ENCODE measurements at places on chromosomes 1 and 21. TPM values are rescaled to one million over a fixed set of nuclear protein-coding genes. Genes with fewer than 3 reads are reported as not detected.
A peak's percentile ranks its signal among the peaks of the same experiment; 100 is the strongest.

- DNase-seq, result no peak
- peaks cover 12% of the 10 kb centered on the region for H3K4me1 ChIP-seq
- H3K27ac ChIP-seq, result no peak overlapping the region
- no peaks in the 10 kb centered on the region for H3K27me3 ChIP-seq
- H3K36me3 ChIP-seq, result no peaks in the 10 kb centered on the region
These were observed 273.0 kb upstream of the DAB1 start for GRCh38 chr1:57696904-57697303.

- no peak for DNase-seq
- no peak overlapping the region for H3K4me3 ChIP-seq
- peaks cover 1% of the 10 kb centered on the region for H3K36me3 ChIP-seq
- H3K27me3 ChIP-seq, result no peaks in the 10 kb centered on the region
These were observed 88.7 kb downstream of the HLCS start for GRCh38 chr21:36877741-36878140.

DNA sequence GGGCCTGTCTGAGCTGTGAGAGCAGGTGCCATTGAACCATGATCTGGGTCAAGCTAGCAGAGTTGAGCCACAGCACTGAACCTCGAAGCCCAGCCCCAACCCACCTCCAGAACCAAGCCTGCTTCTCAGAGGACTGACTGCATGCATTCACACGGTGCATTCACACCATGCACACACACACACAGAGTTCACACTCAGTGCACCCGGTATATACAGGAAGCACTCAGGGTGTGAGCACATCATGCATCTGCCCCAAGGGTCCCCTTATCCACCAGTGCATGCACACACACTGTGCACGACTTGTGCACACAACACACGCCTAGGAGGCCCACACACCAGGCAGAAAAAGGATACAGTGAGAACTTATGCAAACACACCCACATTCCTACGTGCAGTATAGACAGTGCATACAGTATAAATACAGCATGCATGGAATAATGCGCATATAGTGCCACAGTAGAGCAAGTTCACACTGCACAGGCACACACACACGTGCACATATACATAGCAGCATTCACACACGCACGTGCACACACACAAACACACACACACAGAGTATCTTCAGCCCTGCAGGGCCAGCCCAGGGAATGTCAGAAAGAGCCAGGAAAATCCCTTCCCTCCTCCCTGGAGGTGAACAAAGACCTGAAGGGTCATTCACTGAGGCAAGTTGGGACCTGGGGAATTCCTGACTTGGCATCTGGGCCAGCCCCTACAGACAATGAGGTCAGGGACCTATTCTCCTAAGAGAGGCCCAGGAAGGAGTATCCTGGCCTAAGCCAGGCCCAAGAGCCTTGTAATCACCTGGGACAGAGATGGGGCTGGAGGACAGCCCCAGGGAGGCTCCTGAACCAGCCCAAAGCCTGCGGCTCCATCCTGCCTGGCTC, 42.1 kb downstream of the CAMK2N1 start:
- H3K4me1 ChIP-seq, result peaks cover 7% of the 10 kb centered on the region
- H3K36me3 ChIP-seq, result no peaks in the 10 kb centered on the region
- H3K27ac ChIP-seq, result no peak overlapping the region
- H3K27me3 ChIP-seq, result peaks cover 2% of the 10 kb centered on the region
- DNase-seq, result no peak
- no peak overlapping the region for H3K4me3 ChIP-seq

Gene B3GALT2
- not detected for total RNA-seq

DNA sequence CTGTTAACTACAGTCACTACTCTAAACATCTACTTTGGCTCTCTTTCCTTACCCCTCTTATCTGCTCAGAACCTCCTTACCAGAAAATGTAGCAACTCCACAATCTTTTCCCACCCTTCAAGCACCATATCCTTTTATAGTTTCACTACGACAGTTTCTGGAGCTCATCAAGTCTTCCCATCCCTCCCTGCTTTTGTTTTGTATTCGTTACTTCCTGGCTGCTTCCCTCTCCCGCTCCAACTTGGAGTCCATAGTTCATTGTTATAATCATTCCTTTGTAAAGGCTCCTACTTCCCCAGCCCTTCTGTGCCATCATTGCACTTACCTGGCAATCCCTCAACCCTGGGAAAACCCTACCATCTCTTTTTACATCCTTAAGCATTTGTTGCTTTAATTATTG, 18.0 kb downstream of the MPZL1 start:
- H3K27me3 ChIP-seq, result peaks cover 33% of the 10 kb centered on the region
- peaks cover 5% of the 10 kb centered on the region for H3K36me3 ChIP-seq
- no peak for DNase-seq
- no peak overlapping the region for H3K27ac ChIP-seq

DNA sequence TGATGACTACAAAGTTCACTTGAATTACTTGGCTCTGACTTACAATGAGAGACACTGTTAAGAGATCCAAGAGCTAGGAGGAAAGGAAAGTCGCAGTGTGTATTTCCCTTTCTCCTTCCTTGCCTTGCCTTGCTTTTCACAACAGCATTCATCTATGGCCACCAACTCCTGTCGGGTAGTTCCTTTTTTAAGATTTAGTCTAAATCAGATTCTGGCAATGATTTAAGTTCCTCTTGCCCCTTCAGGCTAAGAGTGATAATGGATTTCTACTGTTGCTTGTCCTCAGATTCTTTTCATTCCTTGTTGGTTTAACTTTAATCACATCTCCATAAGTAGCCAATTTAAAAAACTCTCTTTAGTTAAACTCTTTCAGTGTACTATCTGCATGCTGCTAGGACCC, 91.9 kb downstream of the GTF2B start:
- H3K27ac ChIP-seq, result no peak overlapping the region
- peaks cover 75% of the 10 kb centered on the region for H3K36me3 ChIP-seq
- DNase-seq, result no peak
- H3K27me3 ChIP-seq, result no peaks in the 10 kb centered on the region
- H3K4me1 ChIP-seq, result no peaks in the 10 kb centered on the region

DNA sequence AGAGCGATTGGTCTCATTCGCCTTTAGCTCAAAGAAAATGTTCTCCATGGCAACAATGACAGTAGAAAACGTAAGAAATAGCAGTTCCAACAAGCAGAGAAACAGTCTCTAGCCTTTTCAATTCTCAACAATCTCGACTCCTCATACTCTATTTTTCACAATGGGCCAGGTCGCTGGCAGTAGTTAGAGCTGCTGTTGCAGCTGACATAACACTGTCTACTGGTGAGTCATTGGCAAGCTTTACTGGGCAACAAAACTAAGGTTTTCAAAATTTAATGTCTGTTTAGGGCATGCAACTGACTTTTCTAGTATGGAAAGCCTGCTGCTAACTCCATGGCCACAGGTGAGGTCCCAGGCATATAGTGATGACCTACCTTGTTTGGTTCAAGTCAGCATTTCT, 221.1 kb upstream of the KAZN start:
- H3K27ac ChIP-seq, result no peak overlapping the region
- H3K36me3 ChIP-seq, result no peaks in the 10 kb centered on the region
- peaks cover 17% of the 10 kb centered on the region for H3K27me3 ChIP-seq
- DNase-seq, result no peak
- no peak overlapping the region for H3K4me3 ChIP-seq
- H3K4me1 ChIP-seq, result no peaks in the 10 kb centered on the region

Gene SFN
- total RNA-seq, result 2.6 TPM

DNA sequence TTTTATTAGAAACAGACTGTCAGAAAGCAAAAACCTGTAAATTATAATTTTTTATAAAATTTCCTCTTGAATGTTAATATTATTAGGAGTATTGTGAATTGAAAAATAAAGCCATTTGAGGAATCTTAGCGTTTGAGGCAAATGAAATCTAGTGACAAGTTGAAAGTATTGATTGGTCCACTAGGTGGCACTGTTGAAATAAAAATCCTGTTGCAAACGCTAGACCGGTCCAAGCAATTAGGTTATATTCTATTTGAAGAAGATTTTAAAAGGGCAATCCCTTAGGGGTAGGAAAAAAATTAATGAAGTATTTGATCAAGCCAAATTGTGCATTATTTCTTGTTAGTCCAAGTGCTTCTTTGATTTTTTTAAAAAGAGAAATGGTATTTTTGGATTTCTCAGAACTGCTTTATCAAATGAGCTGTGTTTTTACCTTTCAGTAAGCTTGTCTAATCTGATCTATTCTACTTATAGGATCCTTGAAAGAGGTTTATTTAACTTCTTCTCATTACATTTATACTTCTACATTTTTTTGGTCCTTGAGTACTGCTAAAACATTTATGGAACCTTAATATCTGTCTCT, 57.7 kb downstream of the ATG4C start:
- H3K27ac ChIP-seq, result no peak overlapping the region
- H3K36me3 ChIP-seq, result peaks cover 5% of the 10 kb centered on the region
- H3K27me3 ChIP-seq, result no peaks in the 10 kb centered on the region
- DNase-seq, result no peak
- H3K4me3 ChIP-seq, result no peak overlapping the region

DNA sequence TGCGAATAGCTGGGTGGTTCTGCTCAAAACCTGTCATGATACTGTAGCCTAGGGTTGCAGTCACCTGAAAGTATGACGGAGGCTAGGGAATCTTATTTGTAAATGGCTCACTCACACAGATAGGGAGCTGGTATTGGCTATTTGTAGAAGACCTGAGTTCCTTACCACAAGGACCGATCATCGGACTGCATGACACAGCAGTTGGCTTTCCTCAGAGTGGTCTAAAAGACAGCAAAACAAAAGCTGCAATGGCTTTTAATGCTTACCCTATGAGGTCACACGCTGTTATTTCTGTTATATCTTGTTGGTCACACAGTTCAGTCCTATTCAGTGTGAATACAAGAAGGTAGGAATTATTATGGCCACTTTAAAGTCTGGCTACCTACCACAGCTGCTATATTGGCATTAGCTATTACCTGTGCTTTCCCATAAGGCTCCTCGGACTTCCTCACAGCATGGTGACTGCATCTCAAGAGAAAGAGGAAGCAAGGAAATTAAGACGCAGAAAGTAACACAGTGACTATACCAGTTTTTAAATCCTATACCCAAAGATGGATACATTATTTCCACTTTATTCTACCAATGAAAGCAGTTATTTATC, 68.4 kb upstream of the LRRC7 start:
- H3K27ac ChIP-seq, result no peak overlapping the region
- H3K4me3 ChIP-seq, result peak overlapping the region; percentile 34
- DNase-seq, result no peak
- H3K4me1 ChIP-seq, result peaks cover 15% of the 10 kb centered on the region

Gene CRNN
- not detected for total RNA-seq

DNA sequence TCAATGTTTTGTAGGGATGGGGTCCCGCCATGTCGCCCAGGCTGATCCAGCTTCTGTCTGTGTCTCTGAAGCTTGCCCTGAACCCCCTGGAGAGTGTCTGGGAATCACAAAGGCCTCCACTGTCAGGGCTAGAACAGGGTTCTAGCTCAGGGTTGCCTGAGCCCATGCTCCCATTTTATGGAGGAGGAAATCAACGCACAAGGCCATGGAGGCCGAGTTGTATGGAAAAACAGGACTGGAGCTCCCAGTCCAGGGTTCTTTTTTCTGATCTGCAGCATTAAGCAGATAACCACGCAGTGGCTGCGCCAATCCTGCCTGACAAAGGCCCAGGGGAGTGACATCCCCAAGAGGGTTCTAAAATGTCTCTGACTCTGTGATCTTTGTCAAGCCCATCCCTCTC, 67.6 kb upstream of the NBPF3 start:
- no peaks in the 10 kb centered on the region for H3K27me3 ChIP-seq
- no peak overlapping the region for H3K27ac ChIP-seq
- no peaks in the 10 kb centered on the region for H3K36me3 ChIP-seq
- no peak overlapping the region for H3K4me3 ChIP-seq

- H3K4me1 ChIP-seq, result no peaks in the 10 kb centered on the region
- no peak for DNase-seq
- no peak overlapping the region for H3K4me3 ChIP-seq
These were observed 8.3 kb downstream of the RAB3B start for GRCh38 chr1:51982161-51982560.

GRCh38 chr1:107286125-107286524, 145.3 kb downstream of the NTNG1 start:
- H3K36me3 ChIP-seq, result no peaks in the 10 kb centered on the region
- H3K27ac ChIP-seq, result no peak overlapping the region
- no peak for DNase-seq
- H3K27me3 ChIP-seq, result no peaks in the 10 kb centered on the region
- peak overlapping the region; percentile 21 for H3K4me3 ChIP-seq

GRCh38 chr21:16568661-16569060, 838.9 kb downstream of the USP25 start:
- H3K27ac ChIP-seq, result no peak overlapping the region
- DNase-seq, result no peak
- H3K4me1 ChIP-seq, result no peaks in the 10 kb centered on the region
- H3K36me3 ChIP-seq, result no peaks in the 10 kb centered on the region
- H3K27me3 ChIP-seq, result no peaks in the 10 kb centered on the region

DNA sequence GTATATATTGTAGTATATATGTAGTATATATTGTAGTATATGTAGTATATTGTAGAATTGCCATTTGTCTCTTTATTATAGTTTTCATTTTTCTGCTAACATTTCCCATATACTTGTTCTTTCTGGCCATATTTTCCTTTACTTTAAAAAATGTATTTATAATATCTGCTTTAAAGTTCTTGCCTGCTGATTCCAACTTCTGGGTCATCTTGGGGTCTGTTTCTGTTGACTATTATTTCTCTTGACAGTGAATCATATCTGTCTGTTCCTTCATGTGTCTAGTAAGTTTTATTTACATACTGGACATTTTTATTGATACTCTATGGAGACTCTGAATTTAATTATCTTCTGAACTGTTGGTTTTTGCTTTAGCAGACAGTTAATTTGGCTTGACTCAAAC, 45.9 kb downstream of the MARK1 start:
- H3K4me3 ChIP-seq, result no peak overlapping the region
- H3K27ac ChIP-seq, result no peak overlapping the region
- H3K4me1 ChIP-seq, result no peaks in the 10 kb centered on the region
- H3K27me3 ChIP-seq, result no peaks in the 10 kb centered on the region
- no peak for DNase-seq

Gene TNFSF18
- total RNA-seq, result not detected

DNA sequence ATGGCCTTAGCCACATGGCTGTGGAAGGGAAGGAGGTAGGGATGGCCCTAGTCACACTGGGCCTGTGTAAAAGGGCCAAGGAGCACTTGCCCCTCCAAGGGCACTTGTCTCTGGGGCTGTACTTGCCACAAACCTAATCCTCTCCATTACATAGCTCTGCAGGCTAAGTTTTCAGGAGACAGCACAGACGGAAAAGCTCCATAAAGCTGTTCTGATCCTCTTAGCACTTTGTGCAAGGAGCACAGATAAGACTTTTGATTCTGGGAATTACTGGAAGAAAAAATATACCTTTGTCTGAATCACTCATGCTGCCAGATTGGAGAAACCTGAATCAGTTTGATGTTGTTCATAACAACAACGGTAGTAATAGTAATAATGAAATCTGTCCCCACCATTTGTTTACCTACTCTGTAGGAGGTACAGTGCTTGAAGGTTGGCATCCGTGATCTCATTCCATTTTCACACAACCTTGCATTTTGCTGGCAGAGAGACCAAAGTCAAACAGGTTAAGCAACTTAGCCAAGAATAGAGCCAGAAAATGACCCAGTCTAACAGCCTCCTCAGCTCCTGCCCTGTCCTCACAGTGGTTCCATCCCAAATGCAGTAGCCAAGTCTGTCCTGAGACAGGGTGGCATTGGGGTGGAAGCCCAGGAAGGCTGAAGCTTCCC, 207.1 kb downstream of the ROR1 start:
- H3K27me3 ChIP-seq, result no peaks in the 10 kb centered on the region
- no peaks in the 10 kb centered on the region for H3K36me3 ChIP-seq
- H3K27ac ChIP-seq, result no peak overlapping the region
- H3K4me3 ChIP-seq, result no peak overlapping the region

Data from endodermal cell (in vitro differentiated cells).